ENCODE measurements at places on chromosomes 1 and 21.

DNA sequence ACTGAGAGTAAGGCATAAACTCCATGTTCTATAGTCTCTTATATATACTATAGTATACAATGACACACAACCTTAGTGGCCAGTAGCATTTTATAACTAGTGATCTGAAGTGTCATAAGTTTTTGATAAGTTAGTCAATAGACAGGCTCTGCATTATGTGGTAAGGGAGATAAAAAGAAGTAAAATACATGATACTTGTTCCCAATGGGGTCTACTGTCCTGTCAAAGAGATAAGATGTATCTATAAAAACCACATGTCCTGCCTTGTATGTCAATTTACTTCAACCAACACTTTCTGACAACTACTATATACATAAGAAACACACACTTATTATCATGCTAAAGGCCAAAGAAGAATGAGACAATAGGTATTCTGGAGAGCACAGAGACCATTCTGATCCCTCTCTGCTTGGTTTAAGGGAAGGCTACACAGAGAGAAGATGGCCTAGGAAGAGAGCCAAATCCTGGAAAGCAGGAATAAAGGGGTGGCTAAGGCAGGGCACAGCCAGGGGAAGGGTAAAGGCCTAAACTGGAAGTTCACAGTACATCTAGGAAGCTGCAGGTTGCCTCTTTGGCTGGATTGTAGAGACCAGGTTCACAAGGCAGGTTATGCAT lies 91.4 kb downstream of the LYST start:
- DNase-seq: no peak

DNA sequence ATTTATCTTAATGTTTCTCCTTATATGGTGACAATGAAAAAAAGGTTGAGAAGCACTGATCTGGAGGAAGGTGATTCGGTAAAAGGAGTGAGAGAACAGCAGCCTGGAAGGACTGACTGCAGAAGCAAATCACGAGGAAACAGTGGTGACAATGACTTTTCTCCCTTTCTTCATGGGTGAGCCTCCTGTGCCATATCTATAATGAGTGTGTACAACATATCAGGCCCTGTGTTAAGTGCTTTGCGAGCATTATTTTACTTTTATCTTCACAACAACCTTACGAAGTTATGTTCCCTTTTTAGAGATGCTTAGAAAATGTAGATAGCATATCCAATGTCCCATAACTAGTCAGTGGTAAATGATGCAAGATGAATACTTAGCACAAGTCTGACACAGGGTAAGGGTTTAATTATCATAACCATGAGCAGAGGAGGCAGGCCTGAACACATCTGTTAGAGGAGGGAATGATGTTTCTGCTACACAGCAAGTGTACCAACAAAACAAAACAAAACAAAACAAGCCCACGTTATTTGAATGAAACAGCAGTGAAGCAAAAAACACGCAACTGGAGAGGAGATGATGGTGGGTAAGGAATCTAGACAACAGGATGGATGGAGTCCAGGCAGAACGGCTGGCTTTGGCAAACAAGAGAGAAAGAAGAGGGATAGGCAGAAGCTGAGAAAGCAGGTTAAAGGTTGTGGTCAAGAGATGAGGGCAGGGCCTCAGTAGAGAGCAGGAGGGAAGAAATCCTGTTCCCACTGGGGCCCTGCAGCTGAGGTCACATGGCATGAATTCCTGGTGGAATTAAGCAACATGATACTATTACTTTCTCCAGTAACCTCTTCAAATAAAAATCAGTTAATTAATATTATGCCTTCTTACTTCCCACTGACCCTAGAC lies 29.6 kb downstream of the GNG12 start:
- DNase-seq: no peak

DNA sequence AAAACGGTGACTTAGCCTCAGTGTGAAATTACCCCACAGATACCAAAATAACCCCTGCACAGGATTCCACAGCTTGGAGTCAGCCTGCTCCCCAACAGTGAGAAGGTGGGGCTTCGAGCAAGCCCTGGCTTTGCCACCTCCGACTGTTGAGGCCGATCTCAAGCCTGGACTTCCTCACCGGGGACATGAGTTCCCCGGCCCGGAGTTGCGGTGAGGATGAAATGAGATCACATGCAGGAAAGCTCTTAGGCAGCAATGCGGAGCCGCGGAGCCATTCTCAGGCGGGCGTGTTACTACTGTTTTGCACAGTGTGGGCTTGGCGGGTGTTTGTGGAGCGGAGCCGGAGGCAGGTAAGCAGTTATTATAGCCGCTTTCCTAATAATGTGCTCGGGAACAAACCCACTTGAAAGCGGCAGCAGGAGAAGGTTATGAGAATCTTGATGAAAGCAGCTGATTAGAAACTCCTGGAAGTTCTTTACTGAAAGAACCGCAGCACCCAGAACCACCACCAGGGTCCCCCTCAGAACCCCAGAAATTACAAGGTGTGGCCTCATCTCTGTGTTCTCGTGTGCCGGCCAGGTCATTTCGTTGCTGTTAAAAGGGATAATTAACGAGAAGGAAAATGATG lies 3.9 kb upstream of the CLSTN1 start:
- no peak for DNase-seq

- no peak for DNase-seq
Measured at GRCh38 chr1:181345146-181345545, 138.2 kb upstream of the CACNA1E start.

GRCh38 chr1:114088392-114089299 lies 65.0 kb downstream of the SYT6 start:
- no peak for DNase-seq
